ENCODE measurements at places on chromosomes 3 and 15. TPM values are rescaled to one million over a fixed set of nuclear protein-coding genes. Genes with fewer than 3 reads are reported as not detected.

Gene GHSR
- total RNA-seq, result not detected

Gene IGSF10
- total RNA-seq, result not detected

Gene TMEM87A
- 77.0 TPM for total RNA-seq

Gene SH2D7
- total RNA-seq, result not detected

Gene ANKRD34C
- total RNA-seq, result not detected

Gene ZDHHC3
- 55.3 TPM for total RNA-seq

Gene SUCNR1
- total RNA-seq, result 0.05 TPM

Gene AGBL1
- total RNA-seq, result not detected

Gene SKOR1
- not detected for total RNA-seq

Gene ISLR
- total RNA-seq, result not detected

Gene RAD51
- 32.3 TPM for total RNA-seq

Gene KCNMB3
- 0.13 TPM for total RNA-seq

Gene CORO2B
- total RNA-seq, result not detected

Gene LEKR1
- 0.16 TPM for total RNA-seq

Gene LPCAT4
- total RNA-seq, result 13.9 TPM

Gene CCDC39
- total RNA-seq, result not detected

Gene CCR9
- total RNA-seq, result not detected

Gene A4GNT
- not detected for total RNA-seq

Gene PRSS50
- total RNA-seq, result not detected

Gene LSAMP
- total RNA-seq, result not detected

Gene PLD1
- total RNA-seq, result 21.9 TPM

Gene GHRL
- total RNA-seq, result 0.21 TPM

Gene LRRC2
- total RNA-seq, result 2.8 TPM

Gene KBTBD13
- total RNA-seq, result not detected

Gene CLRN1
- not detected for total RNA-seq

Gene CHRM5
- total RNA-seq, result not detected

Gene ADGRG7
- not detected for total RNA-seq

Gene OCA2
- not detected for total RNA-seq

Gene SLC7A14
- not detected for total RNA-seq

Gene RAB8B
- total RNA-seq, result 66.8 TPM

Gene ACKR4
- total RNA-seq, result not detected

Gene GOLGA8M
- total RNA-seq, result 1.6 TPM

Gene COPB2
- total RNA-seq, result 113 TPM

Gene TNFSF10
- not detected for total RNA-seq

Gene SLC6A1
- not detected for total RNA-seq

Gene PTH1R
- total RNA-seq, result not detected

Gene VWA5B2
- not detected for total RNA-seq

Gene KCNMB2
- not detected for total RNA-seq

Gene GRIP2
- total RNA-seq, result 4.0 TPM

Gene PPP1R14D
- total RNA-seq, result not detected

Gene FBXW12
- total RNA-seq, result not detected

Gene BFSP2
- not detected for total RNA-seq

Gene ARL6IP5
- 57.3 TPM for total RNA-seq

Data from SJSA1 (cell line).